ENCODE measurements at places on chromosomes 2 and 18. TPM values are rescaled to one million over a fixed set of nuclear protein-coding genes. Genes with fewer than 3 reads are reported as not detected.

The COL5A2 gene
- 33.1 TPM for total RNA-seq

The C2orf78 gene
- not detected for total RNA-seq

The PLGLB2 gene
- not detected for total RNA-seq

The RND3 gene
- 50.6 TPM for total RNA-seq

The NEU2 gene
- not detected for total RNA-seq

The TMEM127 gene
- 20.9 TPM for total RNA-seq

The ABCA12 gene
- 16.0 TPM for total RNA-seq

The REG3A gene
- total RNA-seq, result not detected

The COL3A1 gene
- total RNA-seq, result 16.9 TPM

The TNFRSF11A gene
- total RNA-seq, result 3.5 TPM

The GPR39 gene
- total RNA-seq, result 10.9 TPM

The CAPN10 gene
- 18.1 TPM for total RNA-seq

The ZBTB7C gene
- 2.6 TPM for total RNA-seq

The SEMA4F gene
- total RNA-seq, result 12.7 TPM

Measured in airway epithelial cell (primary cell).